GM03348 (cell line): ENCODE measurements at places on chromosomes 11 and 22.

DNA sequence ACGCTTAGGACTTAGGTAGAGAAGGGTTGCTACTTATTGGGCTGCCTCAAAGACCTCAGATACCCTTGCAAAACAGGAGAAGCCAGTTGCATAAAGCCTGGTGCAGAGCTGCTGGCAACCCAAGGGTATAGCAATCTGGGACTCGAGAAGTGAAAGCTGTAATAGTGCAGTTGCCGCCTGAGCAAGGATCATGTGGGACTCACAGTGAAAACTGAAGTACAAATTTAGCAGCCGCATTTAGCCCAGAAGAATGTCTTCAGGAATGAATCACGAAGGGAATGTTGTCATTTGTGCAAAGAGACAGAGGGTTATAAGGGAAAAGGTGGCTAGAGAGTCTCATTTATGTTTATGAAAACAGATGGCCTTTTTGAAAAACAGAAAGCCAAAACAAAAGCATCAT is 267.2 kb downstream of the TENM4 start:
- peak; percentile 58 for DNase-seq

DNA sequence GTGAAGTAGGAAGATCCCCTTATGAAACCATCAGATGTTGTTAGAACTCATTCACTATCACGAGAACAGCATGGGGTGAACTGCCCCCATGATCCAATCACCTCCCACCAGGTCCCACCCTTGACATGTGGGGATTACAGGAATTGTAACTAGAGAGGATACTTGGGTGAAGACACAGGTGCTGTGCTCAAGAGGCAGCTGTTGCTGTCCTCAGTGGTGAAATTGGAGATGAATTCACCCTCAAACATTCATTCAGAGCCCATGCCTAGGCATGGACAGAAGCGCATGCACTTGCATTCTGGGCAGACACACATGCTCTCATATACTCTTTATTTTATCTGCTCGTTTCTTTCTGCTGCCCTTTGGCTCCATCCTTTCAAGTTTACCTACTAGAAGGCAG is 385.0 kb downstream of the INSC start:
- no peak for DNase-seq

DNA sequence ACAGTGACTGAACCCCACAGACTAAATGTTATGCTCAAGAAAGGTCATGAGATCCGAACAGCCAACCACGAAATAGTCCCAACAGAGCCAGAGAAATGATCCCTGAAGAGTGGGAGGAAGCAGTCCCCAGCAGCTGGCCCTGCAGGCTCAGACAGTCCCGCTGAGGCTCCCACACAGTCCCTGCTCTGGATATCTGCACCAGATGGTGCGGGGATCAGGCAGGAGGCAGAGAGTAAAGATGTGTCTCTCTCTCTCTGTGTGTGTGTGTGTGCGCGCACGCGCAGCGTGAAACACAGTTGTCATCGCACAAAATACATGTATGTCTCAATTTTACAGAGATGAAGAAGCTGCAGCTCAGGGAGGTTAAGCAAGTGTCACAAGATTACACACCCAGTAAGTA is 27.9 kb downstream of the GUCY1A2 start:
- no peak for DNase-seq

GRCh38 chr11:45918962-45919675 is 1.4 kb upstream of the PEX16 start:
- DNase-seq, result no peak

- DNase-seq, result no peak
Measured at GRCh38 chr22:49247194-49247924, 580.3 kb downstream of the BRD1 start.

GRCh38 chr11:70486026-70486415 is 87.7 kb downstream of the CTTN start:
- DNase-seq, result no peak

DNA sequence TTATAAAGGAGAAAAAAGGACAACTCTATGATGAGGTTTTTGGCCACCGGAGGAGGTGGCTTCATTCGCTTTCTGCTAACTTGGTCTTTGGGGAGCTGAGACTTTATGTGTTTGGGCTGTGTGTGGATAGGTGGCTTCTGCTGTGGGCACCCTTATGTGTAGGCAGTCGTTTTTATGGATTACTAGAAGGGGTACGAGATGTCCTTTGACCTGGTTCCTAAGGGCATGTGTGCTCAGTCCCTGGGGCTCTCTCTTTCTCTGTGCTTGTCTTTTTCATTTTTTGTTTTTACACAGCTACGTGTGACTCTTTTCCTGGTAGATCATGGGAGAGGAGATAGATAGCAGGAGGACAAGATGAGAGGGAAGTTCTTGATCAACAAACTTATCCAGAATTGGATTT is 93.4 kb downstream of the TEAD1 start:
- DNase-seq, result no peak

- DNase-seq, result no peak
Measured at GRCh38 chr22:26354707-26355106, 74.4 kb upstream of the ASPHD2 start.
